ENCODE measurements at places on chromosomes 7 and 10.

DNA sequence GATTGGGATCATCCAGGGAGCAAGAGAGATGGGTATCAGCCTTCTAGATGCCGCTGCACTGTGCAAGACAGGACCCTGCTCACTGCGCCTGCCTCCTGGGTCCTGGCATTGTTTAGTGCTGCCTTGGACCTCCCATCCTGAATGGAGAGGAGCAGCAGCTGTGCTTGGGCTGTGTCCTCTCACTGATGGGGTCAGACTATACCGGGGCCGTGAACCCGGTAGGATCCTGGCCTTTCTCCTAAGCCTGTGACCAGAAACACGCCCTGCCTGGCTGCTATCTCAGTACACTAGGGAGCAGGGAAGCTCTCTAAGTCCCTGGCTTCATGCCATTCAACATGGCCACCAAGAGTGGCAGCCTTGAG, 309.4 kb upstream of the ZNF32 start:
- DNase-seq, result no peak

DNA sequence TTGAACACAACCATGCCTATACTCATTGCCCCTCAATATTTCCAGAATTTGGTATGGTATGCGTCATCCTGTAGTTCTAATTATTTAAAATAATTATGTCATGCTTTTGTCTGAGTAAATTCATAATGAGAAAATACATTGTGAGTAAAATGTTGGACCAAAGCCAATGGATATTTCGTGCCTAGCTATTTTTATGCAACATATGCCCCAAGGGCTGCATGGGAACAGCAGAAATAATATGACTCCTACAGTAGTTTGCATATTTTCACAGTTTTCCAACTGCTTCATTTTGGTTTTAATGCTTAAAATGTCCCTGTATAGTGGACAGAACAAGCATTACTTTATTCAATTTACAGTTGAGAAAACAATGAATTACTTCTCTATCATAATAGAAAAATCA, 1115.6 kb upstream of the GHITM start:
- no peak for DNase-seq

DNA sequence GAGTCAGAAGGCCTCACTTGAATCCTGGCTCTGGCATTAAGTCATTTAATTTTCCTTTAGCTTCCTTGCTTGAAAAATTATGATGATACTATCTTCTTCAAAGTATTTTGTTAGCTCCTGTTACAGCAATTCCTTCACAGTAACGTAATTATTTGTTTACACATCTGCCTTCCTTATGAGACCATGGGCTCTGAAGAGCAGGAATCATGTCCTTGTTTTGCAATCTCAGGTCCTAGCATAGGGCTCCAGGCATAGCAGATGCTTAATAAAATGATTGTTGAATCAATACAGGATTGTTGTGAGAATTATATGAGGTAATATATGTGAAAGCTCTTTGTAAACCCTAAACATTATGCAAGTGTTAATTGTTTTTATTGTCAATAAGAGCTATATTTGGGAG, 25.5 kb downstream of the KLHDC10 start:
- DNase-seq, result no peak

DNA sequence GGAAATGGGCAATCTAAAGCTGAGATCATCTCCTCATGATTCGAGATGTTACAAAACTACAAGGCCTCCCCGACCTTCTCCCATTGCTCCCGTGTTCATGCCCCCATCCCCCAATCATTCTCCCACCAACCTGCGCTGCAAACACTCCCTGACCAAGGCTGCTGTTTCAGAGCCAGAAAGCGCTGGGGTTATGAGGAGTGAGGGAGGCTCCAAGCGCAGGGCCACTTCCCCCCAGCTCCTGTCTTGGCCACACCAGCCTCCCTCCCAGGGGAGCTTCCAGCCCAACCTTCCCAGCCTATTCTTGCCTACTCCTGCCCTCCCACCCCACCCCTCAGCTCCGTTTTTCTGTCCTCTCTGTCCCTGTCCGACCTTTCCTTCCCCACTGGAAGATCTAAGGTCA, 14.7 kb upstream of the NODAL start:
- no peak for DNase-seq

- DNase-seq, result no peak
These were observed 256.6 kb upstream of the GLI3 start for GRCh38 chr7:42493436-42494198.

DNA sequence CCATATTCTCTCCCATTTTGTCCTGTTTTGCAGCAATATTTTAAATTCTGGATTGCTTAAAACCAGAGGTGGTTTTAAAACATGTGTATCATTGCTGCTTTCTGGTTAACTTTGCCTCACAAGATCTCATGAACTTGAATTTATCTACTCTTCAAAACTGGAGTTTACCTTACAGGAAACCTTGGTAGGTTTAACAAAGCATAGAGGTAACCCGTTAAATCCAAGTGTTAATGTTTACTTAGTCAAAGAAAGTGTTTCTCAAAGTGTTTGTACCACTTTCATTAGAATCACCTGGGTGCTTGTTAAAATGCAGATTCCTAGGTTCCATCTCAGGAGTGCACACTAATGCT, 44.0 kb upstream of the VDAC2 start:
- no peak for DNase-seq

GRCh38 chr7:73717991-73718405, 1.5 kb downstream of the STX1A start:
- no peak for DNase-seq

GRCh38 chr10:31479752-31480151, 160.7 kb downstream of the ZEB1 start:
- no peak for DNase-seq

DNA sequence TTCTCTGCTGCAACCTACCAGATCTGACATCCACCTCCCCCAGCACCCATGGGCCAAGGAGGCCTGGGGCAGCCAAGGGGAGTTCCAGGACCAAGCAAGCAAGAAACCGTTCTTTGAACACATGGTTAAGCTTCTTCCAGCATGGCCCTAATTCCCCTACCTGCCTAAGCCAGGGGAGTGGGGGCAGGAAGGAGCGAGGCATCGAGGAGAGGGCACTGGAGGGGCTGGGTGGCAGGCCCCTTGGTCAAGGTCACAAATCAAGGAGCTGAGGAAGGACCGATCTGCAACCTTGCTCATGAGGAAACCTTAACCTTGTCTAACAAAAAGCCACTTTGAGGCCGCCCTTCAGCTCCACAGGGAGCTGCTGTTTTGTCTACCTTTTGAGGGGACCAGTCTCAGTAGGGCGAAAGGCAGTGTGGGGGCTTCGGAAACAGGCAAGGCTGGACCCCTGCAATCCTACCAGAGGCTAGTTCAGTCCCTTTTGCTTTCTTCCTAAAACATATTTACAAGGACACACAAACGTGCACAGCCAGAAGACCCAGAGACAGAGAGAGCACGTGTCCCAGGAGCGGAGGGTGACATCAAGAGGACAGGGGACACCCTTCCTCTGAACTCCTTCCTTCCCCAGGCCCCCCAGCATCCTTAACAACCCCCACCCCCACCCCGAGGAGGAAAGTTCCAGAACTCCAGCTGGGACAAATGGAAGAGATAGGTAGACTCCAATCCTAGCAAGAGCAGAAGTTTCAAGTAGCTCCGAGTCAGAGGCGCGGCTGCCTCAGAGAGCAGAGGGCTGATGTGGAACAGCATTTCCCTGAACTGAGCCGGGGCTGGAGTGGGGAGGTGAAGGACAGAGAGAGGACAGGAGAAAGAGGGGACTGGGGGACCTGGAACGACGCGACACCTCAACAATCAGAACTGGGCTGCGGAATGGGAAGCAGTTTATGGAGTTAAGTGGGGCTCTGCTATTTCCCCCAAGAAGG, 28.2 kb downstream of the SPOCK2 start:
- DNase-seq, result no peak

DNA sequence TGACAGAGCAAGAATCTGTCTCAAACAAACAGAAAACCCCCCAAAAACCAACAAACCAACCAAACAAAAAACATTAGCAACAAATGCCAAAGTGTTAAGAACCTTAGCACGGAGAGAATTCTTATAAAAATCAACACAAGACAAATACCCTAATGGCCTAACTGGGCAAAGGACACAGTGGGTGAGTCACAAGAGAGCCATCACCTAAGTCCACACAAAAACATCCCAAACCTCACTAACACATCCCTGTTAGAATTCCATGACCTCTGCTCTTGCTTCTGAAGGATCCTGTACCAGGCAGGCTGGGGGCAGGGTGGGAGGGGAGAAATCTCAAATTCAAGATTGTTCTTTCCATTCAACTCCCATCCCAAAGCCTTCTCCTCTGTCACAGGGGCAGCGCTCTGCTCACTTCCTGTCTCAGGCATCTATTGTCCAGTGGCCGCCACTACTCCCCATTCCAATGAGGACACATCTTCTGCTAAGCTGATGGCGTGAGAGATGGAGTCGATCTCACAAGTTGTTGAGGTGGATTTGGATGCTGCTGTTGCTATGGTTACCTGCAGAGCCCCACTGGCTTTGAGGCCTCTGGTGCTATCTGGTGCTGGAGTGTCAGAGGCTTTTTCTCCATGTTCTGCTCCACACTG, 9.2 kb downstream of the IL15RA start:
- no peak for DNase-seq

- no peak for DNase-seq
These were observed 81.5 kb upstream of the LRRTM3 start for GRCh38 chr10:66844176-66844942.

- DNase-seq, result no peak
These were observed 557.8 kb downstream of the AUTS2 start for GRCh38 chr7:70156057-70156456.

DNA sequence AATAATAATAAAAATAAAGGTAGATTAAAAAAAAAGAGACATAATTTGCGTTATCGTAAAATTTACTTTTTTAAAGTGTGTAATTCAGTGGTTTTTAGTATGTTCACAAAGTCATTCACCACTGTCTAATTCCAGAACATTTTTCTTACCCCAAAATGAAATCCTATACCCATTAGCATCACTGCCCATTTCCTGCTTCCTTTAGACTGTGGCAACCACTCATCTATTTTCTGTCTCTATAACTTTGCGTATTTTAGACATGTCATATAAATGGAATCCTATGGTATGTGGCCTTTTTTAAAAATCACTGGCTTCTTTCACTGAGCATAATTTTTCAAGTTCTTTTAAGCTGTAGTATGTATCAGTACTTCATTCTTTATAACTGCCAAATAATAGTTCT, 53.6 kb downstream of the KAT6B start:
- DNase-seq, result no peak

DNA sequence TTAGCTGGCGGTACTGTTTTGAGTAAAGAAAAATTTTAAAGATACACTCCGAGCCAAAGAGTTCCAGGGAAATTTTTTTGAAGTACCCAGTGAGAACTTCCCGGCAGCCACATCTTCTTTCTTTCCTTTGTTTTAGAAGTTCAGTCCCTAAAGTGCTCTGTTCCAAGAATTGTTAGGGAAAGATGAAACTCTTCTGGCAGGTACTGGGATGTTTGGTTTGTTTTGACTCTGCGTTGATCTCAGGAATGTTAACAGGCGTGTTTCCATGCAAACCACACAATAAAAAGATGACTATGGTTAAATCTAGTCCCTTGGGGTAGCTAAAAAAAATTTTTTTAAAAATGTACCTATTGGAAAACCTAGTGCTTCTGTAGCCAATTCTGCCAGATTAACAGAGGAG, 224.7 kb upstream of the PHYHIPL start:
- no peak for DNase-seq

DNA sequence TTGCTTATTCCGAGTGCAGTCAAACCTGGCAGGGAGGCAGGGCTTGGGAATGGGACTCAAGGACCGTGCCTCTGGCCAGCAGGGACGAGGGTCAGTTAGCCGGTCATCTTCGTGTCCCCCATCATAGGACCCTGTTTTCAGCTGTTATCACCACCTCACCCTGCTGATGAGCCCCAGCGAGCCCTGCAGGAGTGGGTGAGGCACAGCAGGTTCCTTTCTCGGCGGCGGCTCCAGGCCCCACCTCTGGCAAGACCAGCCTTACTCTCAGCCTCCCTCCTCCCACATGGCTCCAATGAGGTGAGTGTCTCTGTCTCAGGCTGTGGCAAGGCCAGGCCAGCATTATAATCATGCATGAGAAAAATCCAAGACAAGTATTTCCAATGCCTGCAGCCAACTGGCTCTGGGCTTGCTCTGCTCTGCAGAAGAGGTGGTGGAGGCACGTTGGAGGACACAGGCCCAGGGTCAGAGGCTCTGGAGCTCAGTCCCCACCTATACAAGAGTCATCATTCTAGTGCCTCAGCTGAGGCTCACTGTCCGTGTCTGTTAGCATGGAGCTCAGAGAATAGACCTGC, 15.7 kb downstream of the PKD1L1 start:
- no peak for DNase-seq

DNA sequence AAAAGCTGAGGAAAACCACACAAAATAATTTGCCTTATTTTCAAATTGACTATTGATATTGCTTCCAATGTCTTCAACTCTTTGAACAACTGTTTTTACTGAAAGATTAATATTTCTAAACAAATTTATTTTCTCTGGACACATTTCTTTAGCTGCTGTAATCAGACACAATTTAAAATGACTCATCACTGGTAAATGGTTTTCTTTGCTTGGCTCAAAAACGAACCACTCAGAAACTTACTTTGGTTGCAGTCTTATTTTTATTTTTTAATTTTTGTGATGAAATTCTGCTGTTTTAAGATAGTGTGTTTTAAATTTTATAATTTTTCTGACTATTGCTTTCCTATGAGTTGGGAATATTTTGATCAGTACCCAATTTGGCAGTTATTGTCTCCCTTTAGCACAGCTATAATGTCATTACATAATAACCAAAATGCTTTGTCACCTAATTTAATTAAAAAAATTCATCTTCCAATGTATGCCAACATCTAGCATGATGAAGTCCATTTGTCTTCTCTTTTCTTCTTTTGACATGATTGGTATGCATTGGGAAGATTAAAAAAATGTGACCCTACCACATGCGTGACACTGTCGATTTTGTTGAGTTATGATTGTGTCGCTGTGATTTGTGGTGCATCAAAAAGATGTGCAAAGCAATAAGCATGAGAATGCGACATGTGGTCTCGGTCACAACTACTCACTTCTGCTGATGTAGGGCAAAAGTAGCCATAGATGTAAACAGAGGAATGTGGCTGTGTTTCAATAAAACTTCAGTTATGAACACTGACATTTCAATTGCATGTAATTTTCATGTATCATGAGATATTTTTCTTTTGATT, 222.3 kb downstream of the SUGCT start:
- no peak for DNase-seq

- no peak for DNase-seq
These were observed 60.8 kb downstream of the NRCAM start for GRCh38 chr7:108395426-108395825.

GRCh38 chr10:98154076-98154475, 19.6 kb downstream of the R3HCC1L start:
- DNase-seq, result no peak

GRCh38 chr10:63173468-63174232, 40.5 kb downstream of the NRBF2 start:
- DNase-seq, result no peak

- no peak for DNase-seq
These were observed 11.2 kb downstream of the ZFYVE27 start for GRCh38 chr10:97748116-97748515.

GRCh38 chr7:27184337-27185012, 557 bp downstream of the HOXA11 start:
- no peak for DNase-seq

- DNase-seq, result no peak
These were observed 1.8 kb upstream of the CCDC6 start for GRCh38 chr10:59907918-59908807.

GRCh38 chr10:73093922-73094850, 2.5 kb downstream of the P4HA1 start:
- no peak for DNase-seq

GRCh38 chr10:99565166-99565565, 32.4 kb downstream of the NKX2-3 start:
- no peak for DNase-seq
